ENCODE measurements at places on chromosomes 7 and 10. TPM values are rescaled to one million over a fixed set of nuclear protein-coding genes. Genes with fewer than 3 reads are reported as not detected.

The NPY4R2 gene
- total RNA-seq = not detected

The SFTPA1 gene
- total RNA-seq = not detected

The PCDH15 gene
- total RNA-seq = under 0.01 TPM

The ZC3HAV1L gene
- total RNA-seq = 1.4 TPM

The TEX36 gene
- not detected for total RNA-seq

The MMP21 gene
- 0.21 TPM for total RNA-seq

The RAPGEF5 gene
- 0.63 TPM for total RNA-seq

The PLPP4 gene
- not detected for total RNA-seq

The UPK3B gene
- total RNA-seq = 0.52 TPM

The MUC3A gene
- total RNA-seq = not detected

The TMEM196 gene
- total RNA-seq = not detected

The GNGT1 gene
- not detected for total RNA-seq

The LMOD2 gene
- not detected for total RNA-seq

The VAX1 gene
- not detected for total RNA-seq
